Thymus (tissue), 14 donors: ENCODE measurements at places on chromosomes 11 and 22. TPM values are rescaled to one million over a fixed set of nuclear protein-coding genes. Genes with fewer than 3 reads are reported as not detected.

The SCGB2A2 gene
- 2.7 TPM for total RNA-seq

The MS4A7 gene
- 13.4 TPM for total RNA-seq

GRCh38 chr11:107696140-107696539 is 15.7 kb downstream of the SLN start:
- no peak for DNase-seq
- no peaks in the 10 kb centered on the region for H3K4me1 ChIP-seq
- no peak overlapping the region for H3K4me3 ChIP-seq
- no peaks in the 10 kb centered on the region for H3K36me3 ChIP-seq
- no peak overlapping the region for H3K27ac ChIP-seq

The OR51D1 gene
- total RNA-seq = not detected

The SLC22A12 gene
- total RNA-seq = not detected

- H3K27ac ChIP-seq = no peak overlapping the region
- peak; percentile 65 for DNase-seq
- H3K4me3 ChIP-seq = no peak overlapping the region
- no peaks in the 10 kb centered on the region for H3K27me3 ChIP-seq
These were observed 10.7 kb upstream of the RPS3 start for GRCh38 chr11:75388386-75389275.

- H3K36me3 ChIP-seq = no peaks in the 10 kb centered on the region
- no peak overlapping the region for H3K4me3 ChIP-seq
- H3K27ac ChIP-seq = no peak overlapping the region
- no peak for DNase-seq
- H3K27me3 ChIP-seq = peaks cover 85% of the 10 kb centered on the region
These were observed 7.8 kb downstream of the ELFN2 start for GRCh38 chr22:37419370-37419968.

DNA sequence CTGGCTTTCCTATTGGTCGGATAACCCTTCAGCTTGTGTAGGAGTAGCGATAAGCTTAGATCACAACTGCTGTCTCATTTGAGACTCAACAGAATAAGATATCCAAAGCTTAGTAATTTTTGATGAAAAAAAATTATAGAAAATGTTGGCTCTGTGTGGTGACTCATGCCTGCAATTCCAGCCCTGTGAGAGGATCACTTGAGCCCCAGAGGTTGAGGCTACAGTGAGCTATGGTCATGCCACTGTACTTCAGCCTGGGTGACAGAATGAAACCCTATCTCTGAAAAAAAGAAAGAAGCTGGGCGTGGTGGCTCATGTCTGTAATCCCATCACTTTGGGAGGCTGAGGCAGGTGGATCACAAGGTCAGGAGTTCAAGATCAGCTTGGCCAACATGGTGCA is 55.6 kb upstream of the RRM1 start:
- no peak overlapping the region for H3K4me3 ChIP-seq
- DNase-seq = no peak
- H3K4me1 ChIP-seq = no peaks in the 10 kb centered on the region
- no peaks in the 10 kb centered on the region for H3K27me3 ChIP-seq
- H3K36me3 ChIP-seq = peaks cover 3% of the 10 kb centered on the region

The KCTD14 gene
- 1.2 TPM for total RNA-seq

The MAJIN gene
- 0.14 TPM for total RNA-seq

DNA sequence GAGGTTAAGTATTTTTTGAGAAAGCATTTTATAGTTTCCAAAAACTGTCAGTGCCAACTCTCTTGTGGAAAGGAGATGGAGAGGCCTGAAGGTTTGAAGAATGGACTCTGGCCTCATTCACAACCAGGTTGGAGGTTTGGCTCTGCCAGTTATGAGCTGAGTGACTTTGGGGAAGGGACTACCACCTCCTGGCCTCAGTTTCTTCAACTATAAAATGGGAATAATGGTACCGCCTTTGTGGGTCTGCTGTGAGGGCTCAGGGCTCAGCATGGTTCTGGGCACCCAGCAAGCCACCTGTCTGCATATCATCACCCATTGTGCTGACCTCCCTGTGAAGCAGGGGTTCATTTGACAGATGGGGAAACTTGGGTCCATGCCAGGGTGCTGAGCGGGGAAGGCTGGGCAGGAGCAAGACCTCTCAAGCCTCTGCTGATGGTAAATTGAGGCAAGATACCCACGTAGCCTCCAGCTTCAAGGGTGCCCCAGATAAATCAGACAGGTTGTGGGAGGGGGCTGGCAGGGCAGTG is 3.5 kb upstream of the LIF start:
- H3K4me1 ChIP-seq = peaks cover 4% of the 10 kb centered on the region
- no peak overlapping the region for H3K4me3 ChIP-seq
- peaks cover 36% of the 10 kb centered on the region for H3K27me3 ChIP-seq
- H3K27ac ChIP-seq = no peak overlapping the region
- H3K36me3 ChIP-seq = no peaks in the 10 kb centered on the region
